ENCODE measurements at places on chromosomes 16 and 17.

DNA sequence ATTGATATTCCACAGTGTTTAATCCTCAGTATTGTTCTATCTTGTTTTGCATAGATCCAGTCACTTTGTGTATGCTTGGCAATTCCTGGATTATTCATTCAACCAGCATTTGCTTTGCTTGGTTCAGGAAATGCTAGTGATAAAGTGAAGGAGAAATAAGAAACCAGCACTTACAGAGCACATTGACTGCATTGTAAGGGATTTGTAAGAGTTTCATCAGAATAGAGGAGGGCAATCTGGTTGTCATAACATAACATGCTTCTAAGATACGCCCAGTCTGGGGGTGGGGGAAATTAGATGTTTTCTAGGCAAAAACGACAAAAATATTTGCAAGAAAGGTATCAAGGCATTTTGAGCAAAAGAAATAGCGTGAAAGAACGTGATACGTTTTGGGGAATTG, 40.4 kb downstream of the TNRC6A start:
- DNase-seq: no peak

DNA sequence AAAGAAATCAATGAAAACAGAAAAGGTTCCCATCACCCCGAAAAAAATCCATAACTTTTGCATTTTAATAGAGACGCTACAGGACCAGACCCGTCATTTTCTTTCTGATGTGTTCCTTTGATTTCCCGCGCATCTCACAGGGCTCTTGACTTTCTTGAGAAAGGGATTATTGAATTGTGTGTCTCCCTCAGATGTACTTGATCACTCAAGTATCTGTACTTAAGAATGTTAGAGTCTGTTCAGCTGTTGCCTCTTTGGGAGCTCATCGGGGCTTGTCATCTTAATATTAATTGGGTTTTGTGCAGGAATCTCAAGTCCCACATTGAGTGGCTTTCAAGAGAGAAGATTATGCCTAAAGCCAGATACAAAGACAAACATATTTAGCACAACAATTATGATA, 606.4 kb upstream of the SALL1 start:
- no peak for DNase-seq

- no peak for DNase-seq
Measured at GRCh38 chr16:17509194-17509593, 38.4 kb upstream of the XYLT1 start.

- no peak for DNase-seq
Measured at GRCh38 chr16:76614269-76614668, 337.1 kb downstream of the CNTNAP4 start.

GRCh38 chr17:65027305-65027704, 29.2 kb downstream of the GNA13 start:
- peak; percentile 3 for DNase-seq

DNA sequence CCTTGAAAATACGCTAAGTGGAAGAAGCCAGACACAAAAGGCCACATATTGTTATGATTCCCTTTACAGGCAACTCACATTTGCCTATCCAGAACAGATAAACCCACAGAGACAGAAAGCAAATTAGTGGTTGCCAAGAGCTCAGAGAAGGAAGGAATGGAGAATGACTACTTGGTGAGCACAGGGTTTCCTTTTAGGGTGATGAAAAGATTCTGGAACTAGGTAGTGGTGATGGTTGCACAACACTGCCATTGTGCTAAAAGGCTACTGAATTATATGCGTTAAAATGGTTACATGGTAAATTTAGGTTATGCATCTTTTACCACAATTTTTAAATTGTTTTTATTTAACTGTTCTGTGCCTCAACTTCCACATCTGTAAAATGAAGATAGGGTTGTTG, 4.4 kb downstream of the COPRS start:
- DNase-seq: no peak

DNA sequence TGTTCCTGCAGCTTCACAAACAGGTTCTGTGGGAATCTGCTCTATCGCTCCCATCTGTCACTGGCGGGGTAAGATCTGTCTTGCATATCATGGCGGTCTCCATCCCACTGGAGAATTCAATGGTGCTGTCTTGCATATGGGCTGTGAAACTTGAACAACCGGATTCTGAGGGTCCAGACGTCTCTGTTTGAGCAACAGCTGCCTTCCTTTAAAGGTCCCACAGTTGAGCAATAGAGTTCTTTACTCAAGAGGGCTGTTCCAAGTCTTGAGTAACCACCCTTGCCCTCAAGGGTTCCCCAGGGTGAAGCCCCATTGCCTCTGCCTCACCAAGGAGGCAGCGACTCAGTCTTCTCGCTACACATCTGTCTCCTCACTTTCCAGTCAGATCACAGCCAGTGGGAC, 50.8 kb downstream of the ZFHX3 start:
- no peak for DNase-seq

- DNase-seq: no peak
Measured at GRCh38 chr16:77063676-77064016, 127.3 kb upstream of the MON1B start.

DNA sequence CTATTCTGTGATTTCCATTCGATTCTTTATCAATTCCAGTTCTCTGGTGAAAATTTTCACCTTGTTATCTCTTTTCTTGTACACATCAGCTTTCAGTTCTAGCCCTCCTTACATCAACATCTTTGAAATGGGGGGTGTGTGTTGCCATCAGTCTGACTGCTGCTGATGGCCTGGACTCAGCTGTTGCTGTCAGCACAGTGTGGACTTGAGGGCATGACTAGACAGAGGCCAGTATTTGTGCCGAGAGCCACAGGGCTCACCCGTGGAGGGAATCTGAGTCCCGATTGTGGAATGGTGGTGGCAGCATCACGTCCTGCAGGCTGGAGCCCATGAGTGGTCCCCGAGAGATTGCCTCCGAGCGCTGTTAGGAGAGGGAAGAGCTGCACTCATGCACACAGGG, 114.2 kb downstream of the RPTOR start:
- no peak for DNase-seq

All from HS-27A (cell line).